Activated naive CD4-positive, alpha-beta T cell treated with Interleukin-2 at 50 U/mL for 16 hours (primary cell): ENCODE measurements at places on chromosomes 7 and 10.

- no peak for DNase-seq
These were observed 14.8 kb downstream of the HTR5A start for GRCh38 chr7:155084969-155085368.

GRCh38 chr10:26527018-26527417, 88.9 kb downstream of the APBB1IP start:
- DNase-seq, result peak; percentile 9

GRCh38 chr7:74656441-74656836, 1.1 kb upstream of the GTF2I start:
- peak; percentile 63 for DNase-seq

DNA sequence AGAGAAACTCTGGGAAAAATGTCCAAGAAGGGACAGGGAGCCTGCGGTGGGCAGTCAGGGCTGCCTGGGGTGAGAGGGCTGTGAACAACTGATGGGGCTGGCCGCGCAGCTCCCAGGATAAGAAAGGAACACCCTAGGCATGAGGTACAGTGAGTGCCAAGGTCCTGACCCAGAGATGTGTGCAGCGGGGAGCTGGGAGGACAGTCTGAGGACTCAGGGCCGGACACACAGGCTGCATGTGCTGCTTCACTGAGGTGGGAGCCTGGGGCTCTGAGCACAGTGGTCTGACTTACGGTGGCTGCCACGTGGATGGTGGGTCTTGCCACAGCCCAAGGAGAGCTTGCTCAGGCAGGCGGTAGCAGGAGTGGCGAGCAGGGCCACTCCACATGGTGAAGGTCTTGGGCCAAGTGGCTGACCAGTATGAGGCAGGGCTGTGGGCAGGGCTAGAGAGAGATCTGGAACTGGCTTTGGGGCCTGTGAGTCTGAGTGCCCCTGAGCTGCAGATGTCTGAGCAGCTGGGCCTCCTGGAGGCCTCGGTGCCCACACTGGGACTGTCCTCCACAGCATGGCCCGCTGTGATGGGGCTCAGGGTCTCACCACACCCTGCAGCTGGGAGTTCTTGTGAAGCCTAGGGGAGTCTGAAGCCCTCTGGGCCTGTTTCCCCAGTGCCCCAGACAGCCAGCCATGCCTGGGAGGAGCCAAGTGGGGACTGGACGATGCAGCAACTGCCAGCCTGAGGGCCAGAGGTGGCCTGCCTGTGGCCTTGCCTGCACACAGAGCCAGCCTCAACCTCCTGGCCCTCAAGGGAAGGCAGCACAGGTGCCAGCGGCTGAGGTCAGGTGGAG, 60.3 kb downstream of the RASGEF1A start:
- no peak for DNase-seq

DNA sequence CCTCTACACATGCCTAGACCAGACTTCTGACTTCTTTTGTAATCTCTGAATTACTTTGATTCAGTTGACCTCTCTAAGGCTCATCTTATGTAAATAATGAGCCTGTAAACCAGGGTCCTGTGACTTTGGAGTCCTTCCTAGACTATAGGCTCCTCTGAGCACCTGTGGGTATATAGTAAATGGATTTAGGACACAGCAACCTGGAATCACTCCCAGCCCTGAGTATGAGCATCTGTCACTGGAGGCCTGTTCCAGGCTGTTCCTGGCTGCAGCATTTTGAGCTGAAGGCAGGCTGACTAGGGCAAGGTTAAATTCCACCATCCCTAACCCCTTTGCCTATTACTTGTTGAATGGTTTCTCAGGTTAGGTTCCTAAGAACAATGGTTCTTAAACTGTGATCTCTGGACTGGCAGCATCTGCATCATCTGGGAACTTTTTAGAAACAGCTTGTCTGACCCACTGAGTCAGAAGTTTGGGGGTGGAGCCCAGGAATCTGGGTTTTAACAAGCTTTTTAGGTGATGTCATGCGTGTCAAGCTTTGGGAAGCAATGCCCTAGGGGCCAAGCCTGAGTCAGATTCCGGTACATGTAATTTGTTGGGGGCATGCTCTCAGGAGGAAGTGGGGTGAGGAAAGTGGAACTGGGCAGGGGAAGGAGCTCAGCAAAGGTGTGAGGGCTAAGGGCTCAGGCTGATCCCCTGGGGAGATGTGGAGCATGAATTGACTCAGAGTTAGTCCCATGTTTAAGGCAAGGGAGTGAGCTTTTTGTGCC, 28.2 kb downstream of the MINDY4 start:
- no peak for DNase-seq

DNA sequence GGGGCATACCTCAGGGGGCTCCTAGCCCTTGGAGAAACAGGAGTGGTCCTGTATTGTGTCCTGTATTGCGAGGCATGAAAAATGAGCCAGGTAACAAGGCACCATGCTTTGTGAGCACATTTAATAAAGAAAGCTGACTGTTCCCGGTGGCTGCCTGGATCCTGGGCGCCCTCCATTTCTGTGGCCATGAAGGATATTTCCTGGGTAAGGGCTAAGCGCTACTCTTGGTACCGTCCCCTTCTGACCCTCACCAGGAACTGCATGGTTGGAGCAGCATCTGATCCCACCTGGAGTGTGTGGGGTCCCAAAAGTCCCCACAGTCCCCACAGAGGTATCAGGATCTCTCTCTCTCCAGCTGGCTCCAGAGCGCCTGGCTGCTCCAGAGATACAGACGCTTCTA, 139.5 kb downstream of the MAPK8 start:
- DNase-seq, result no peak

GRCh38 chr7:133135451-133135850, 53.6 kb upstream of the CHCHD3 start:
- DNase-seq, result no peak

DNA sequence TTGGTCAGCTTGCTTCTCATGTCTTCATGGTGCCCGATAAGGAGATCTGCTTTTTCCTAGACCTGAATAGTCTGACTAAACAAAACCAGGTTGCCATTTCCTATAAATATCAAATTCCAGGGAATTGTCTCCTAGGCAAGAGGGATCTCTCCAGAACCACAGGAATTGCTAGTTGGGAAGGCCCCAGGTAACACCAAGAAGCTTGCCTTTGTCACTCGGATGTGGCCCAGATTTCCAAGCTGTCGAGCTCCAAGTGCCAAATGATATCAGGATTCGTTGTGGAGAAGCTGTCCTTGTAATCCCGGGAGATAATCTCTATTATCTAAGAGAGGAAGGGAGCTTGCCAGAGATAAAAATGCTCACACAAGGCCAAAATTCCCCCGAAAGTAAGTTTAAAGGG, 1288.5 kb upstream of the AUTS2 start:
- no peak for DNase-seq

- no peak for DNase-seq
These were observed 154.5 kb downstream of the CSTF2T start for GRCh38 chr10:51544933-51545332.

GRCh38 chr7:155831807-155832524, 19.7 kb upstream of the SHH start:
- DNase-seq, result no peak

- no peak for DNase-seq
These were observed 422.4 kb downstream of the INHBA start for GRCh38 chr7:41280491-41280890.

- DNase-seq, result no peak
These were observed 329.6 kb downstream of the PTEN start for GRCh38 chr10:88193018-88193417.

DNA sequence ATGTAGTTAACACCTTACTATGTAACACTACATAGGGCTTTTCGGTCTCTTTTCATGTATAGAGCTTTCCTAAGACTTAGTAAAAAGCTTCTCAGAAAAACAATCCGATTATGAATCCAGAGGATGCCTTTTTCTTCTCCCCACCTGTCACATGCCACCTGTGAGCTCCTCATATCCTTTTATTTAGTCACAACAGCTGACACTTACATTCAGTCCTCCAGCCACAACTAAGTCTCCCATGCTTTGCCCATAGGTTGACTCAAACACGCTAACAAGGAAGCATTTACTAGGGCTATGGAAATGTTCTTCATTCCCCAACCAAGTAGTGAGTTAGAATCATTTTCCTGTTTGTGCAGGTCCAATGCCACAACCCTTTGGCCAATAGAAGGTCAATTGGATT, 7.9 kb downstream of the ENO4 start:
- DNase-seq, result no peak

DNA sequence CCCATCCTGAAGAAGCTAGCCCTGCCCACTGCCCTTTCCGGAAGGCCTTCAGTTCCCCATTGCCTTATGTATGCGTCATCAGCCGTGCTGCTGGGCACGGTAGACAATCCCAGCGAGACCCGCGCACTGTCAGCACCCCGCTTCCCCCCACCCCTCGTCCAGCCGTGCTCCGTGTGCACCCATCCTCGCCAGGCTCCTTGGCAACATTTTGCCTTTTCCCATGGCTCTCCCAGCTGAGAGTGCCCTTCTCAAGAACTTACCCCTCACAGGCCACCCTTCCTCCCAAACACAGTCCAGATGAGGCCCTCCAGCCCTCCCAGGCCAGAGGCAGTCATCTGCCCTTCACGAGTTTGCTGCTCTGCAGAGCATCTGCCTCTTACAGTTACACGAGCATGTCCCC, 633.8 kb upstream of the FOXK1 start:
- DNase-seq, result no peak

DNA sequence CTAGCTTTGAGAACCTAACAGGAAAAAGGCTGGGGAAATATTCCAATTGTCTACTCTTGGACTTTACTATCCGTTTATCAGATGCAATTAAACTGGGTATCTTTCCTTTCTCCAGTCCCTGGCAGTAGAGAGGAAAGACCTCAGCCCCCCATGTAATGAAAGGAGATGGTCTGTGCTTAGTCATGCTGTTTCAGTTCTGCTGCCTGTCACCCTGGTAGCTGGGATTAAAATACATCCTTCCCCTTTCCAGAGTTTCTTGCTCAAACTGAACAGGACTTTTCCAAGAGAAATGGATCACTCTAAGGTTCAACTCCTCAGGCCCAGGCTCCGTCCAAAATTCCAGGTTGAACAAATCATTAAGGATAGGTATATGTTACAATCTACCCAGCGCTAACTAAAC, 202.9 kb downstream of the PTEN start:
- DNase-seq, result no peak

- DNase-seq, result no peak
These were observed 48.0 kb downstream of the CAMK2B start for GRCh38 chr7:44277391-44277790.

DNA sequence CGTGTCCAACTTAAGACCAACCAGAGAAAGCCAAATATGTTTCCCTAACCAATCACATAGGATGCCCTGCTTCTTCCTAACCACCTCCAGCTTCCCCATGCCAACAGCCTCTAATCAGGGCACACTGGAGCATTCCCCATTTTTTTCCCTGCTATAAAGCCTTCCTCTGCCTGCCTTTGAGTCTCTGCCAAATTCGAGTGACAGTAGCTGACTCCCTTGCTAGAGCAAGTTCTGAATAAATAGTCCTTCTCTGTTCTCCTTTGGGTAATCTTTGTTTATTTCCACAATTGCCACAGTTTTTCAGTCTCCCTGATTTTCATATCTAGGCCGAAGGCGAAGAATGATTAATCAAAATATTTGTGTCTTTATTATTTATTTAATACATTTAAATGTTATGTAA, 96.7 kb downstream of the ANLN start:
- DNase-seq, result no peak

- no peak for DNase-seq
These were observed 219.7 kb downstream of the EBF3 start for GRCh38 chr10:129744134-129745111.

DNA sequence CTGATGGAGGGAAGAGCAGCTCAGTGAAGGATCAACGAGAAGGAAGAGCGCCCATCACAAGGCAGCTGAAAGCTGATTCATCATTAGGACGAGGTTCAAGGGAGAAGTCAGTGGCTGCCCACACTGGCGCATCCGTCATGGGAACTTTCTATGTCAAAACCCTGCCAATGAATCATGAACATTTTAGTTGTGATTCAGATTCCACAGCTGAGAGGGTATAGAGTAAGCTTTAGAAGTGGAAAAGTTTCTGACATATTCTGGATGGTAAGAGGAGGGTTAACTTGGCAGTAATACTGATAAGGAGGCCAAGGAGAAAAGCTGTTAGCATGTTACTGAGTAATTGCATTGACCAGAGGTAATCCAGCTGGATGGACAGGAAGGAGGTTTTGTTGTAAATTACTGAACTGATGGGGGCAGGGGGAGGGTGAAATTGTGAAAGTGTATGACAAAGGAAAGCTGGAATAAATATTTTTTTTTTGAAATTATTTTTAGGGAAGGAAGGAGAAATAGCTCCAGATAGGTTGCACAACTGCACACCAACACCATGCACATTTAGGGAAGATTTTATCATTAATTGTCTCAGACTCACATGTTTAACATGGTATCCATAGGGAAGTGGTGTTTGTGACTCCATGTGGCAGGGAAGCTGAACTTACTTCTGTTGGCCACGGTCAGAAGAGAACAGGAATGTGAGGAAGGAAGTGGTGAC, 78.3 kb upstream of the NRP1 start:
- no peak for DNase-seq

DNA sequence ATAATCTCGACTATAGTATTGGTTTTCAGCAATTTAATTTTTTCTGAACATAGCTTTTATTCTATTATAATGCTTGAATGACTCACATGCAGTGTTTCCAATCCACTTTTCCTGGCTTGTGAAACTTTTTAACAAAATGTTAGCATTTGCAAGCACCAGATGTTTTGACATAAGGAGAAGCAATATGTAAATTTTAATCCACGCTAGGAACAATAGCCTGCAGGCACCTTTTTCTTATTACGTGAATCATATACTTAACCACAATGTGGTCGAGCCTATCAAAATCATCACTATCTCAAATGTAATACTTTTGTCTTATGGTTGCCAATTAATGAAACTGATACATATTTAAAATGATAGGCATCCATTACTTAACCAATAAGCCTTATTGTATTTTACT, 97.1 kb downstream of the TFEC start:
- DNase-seq, result no peak

GRCh38 chr7:127715901-127716300, 63.9 kb downstream of the SND1 start:
- no peak for DNase-seq

DNA sequence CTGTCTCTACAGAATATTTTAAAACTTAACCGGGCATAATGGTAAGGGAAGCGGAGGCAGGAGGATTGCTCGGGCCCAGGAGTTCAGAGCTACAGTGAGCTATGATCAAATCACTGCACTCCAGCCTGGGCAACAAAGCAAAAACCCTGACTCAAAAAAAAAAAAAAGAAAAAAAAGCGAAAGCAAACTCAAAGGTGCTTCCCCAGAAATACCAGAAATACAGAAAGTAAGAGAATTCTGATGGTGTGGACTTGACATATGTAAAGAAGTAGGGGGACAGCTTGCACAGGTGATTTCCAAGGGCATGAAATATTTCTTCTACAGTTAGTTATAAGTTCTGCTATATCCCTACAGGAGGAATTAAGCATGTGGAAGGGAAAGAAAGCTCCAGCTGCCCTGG, 69.7 kb upstream of the APBB1IP start:
- DNase-seq, result no peak

- DNase-seq, result no peak
These were observed 24.6 kb upstream of the DDX50 start for GRCh38 chr10:68876246-68877138.

- no peak for DNase-seq
These were observed 178.4 kb downstream of the ADARB2 start for GRCh38 chr10:1558906-1559305.
